ENCODE measurements at places on chromosomes 13 and 19.
A peak's percentile ranks its signal among the peaks of the same experiment; 100 is the strongest.

- DNase-seq: no peak
These were observed 74.8 kb upstream of the IPO5 start for GRCh38 chr13:97878431-97879375.

- no peak for DNase-seq
These were observed 45.8 kb upstream of the ZNF536 start for GRCh38 chr19:30326393-30326710.

GRCh38 chr13:35256459-35257148 is 219.9 kb downstream of the MAB21L1 start:
- no peak for DNase-seq

- DNase-seq: no peak
These were observed 180.9 kb downstream of the PCCA start for GRCh38 chr13:100269837-100270236.

GRCh38 chr19:33476151-33476707 is 45.4 kb downstream of the PEPD start:
- no peak for DNase-seq

- no peak for DNase-seq
These were observed 47.1 kb downstream of the COL4A2 start for GRCh38 chr13:110354123-110354627.

- no peak for DNase-seq
These were observed 134.4 kb upstream of the TSC22D1 start for GRCh38 chr13:44710576-44710975.

DNA sequence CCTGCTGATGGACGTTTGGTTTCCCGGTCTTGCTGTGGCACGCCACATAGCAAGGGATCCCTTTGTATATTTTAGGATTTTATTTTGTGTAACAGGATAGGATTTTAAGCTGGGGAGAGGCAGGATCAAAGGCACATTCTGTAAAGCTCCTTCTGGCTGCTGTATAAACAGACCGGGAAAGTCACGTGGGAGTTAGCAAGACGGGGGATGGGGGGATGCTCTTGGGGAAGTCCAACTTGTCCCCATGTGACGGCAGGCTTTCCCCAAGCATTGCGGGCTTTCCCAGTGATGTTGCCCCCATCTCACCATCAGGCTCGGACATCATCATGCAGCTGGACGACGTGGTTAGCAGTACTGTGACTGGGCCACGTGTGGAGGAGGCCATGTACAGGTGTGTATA is 5.8 kb downstream of the QTRT1 start:
- DNase-seq: no peak

DNA sequence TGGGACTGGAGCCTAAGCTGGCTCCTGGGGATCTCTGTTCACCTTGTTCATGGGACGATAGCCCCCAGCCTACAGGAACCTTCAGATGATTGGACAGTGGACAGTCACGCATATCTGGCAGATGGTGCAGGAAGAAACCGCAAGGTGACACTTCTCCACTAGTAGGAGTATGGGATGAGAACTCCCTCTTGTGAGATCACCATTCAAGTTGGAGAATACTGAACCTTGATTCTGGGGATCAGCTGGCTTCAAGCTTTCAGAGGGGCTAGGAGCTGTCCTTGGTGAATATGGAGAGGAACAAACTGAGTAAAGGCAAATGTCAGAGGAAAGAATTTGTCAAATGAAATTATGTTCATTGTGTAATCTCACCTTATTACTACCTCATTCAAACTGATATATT is 204.5 kb downstream of the PDS5B start:
- no peak for DNase-seq

DNA sequence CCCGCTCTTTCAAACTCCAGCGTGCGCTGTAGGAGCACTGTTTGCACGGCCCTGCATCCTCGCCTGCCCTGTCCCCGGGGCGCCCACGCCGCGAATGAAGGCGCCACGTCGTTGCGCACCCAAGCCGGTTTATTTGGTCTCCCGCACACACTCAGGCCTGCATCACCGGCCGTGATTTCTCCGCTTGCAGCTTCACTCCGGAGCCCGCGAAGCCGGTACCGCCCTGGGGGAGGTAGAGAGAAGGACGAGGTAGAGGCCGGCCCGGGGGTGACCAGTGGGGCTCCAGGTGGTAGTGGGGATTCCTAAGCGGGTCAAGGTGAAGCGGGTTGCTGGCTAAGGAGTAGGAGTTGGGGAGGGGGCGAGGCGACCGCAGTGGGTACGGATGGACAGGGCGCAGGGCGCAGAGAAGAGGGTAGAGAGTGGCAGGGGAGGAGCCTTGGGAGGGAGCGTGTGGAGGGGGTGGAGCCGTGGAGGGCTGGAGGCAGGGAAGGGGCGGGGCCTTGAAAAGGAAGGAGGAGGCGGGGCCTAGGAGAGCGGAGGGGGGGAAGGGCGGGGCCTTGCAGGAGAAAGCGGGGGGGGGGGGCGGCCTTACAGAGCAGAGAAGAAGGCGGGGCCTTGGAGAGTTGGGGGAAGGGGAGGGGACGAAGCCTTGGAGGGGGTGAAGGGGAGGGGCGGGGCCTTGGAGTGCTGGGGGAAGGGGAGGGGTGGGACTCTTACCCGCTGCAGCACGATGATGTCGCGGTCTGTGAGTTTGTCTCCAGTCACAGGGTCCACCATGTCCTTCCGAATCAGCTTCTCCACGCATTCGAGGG is 24.6 kb downstream of the NOSIP start:
- peak; percentile 75 for DNase-seq

DNA sequence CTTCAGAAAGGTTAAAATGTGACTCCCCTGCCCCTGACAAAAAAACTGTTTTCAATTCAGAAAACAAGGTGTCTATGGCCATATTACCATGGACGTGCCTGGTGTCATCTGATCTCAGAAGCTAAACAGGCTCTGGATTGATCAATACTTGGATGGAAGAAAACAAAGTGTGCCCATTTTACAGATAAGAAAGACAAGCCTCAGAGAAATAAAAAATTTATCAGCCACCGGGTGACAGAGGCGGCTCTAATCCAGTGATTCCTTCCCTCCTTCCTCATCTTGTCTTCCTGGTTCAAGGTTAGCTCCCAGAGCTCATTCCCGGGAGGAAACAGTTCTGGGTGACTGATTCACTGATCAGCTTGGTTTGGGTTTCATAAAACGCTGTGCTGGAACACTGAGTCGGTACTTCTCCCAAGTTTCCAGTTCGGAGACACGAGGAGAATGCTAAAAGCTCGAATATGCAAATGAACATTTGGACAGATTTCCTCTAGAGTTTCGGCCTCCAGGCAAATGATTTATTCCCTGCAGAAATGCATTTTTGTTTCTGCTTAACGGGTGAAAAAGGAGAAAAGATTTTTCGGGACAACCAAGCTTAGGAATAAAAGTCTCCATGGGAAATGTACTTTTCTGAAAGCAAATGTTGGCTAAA is 211.2 kb downstream of the UQCRFS1 start:
- no peak for DNase-seq

DNA sequence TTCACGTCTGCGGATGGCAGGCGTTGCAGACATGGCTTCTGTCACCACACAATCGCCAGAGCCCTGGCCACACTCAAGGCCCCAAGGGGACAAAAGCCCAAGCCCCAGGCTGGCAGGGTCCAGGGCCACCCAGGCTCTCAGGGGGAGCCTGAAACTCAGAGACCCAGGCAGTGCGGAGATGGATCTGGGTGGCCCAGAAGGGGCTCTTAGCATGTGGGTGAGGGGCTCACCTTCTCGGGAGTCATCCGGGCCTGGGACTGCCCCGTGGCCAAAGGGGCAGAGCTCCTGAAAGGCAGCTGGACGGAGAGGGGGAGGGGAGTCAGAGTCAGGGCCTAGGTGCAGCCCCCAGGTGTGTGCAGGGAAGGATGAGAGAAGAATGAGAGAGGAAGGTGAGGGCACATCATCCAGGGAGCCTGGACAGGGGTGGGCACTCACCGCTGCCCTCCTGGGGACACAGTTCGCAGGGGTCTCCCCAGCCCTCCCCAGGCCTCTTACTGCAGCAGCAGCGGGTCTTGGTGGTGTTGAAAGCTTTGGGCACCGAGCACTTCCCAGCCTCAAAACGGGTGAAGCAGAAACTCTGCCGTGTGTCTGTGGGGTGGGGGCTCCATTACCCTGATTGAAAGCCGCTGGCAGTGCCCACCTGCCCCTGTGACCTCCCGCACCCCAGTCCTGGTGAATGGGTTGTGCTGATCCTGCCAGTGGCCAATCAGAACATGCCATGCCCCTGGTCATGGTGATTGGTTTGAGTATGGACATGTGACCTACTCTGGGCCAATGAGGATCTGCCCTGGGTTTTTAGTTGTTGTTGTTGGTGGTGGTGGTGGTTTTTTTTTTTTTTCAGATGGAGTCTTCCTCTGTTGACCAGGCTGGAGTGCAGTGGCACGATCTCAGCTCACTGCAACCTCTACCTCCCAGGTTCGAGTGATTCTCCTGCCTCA is 37.4 kb downstream of the CCL25 start:
- DNase-seq: no peak

DNA sequence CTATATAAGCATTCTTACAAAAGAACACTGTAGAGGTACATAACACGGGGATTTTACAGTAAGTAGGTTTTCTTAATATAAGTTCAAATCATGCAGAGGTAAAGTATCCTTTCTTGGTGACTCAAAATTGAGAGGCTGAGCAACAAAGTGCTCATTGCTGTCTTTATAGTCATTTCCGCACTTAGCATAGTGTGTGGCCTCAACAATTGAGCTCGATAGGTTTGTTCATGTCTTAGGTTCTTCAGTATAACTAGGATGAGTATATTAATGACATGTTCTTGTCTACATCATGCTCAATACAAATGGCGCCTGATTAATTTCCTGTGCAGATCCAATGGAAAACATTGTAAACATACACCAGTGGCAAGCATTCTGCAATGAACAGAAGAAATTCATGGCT is 1.4 kb downstream of the WDFY2 start:
- no peak for DNase-seq

GRCh38 chr19:55621205-55621672 is 3.1 kb downstream of the ZNF784 start:
- DNase-seq: no peak

GRCh38 chr19:51735759-51736449 is 12.1 kb upstream of the HAS1 start:
- no peak for DNase-seq
